Activated naive CD4-positive, alpha-beta T cell treated with anti-CD3 and anti-CD28 coated beads, Interleukin-2, amount 10 ng/mL, durations not matched to agents 7 days and 5 days (primary cell): ENCODE measurements at places on chromosomes 12 and 14.

GRCh38 chr12:29581631-29582030 is 84.1 kb upstream of the OVCH1 start:
- no peak for DNase-seq

DNA sequence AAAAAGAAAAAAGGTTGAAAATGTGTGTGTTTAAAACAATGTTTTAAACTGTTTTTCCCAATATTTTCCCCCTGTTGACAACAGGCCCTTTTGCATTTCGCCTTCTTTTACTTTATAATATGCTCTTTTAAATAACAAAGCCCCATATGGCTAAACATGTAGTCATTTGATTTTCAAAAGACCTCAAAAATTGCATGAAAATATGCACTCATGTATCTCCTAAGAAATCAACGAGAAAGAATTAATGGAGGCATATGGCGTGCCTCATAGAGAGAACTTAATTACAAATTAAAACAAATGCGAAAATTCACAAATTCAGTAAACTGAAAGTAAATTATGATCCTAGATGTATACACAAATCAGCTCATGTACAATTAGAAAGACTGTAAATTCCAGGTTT is 202.6 kb upstream of the FOXN3 start:
- DNase-seq, result no peak

GRCh38 chr12:57727758-57728395 is 10.7 kb downstream of the AGAP2 start:
- no peak for DNase-seq

DNA sequence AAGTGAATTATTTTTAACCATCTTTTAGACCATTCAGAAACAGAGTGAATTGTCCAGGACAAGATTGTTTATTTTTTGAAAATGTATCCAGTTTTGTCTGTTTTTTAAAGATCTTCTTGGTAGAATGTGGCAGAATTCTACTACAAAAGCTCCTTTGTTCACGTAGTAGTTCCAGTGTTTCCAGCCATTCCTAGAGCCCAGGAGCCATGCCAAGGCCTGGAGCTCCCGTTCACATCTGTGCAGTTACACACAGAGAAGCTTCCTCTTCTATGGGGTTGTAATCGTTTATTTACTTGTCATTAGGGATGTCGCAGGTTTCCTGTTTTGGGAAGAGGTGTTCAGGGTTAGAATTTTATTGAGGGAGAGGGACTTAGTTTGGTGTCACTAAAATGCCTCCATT is 409.8 kb downstream of the NPAS3 start:
- DNase-seq, result no peak

DNA sequence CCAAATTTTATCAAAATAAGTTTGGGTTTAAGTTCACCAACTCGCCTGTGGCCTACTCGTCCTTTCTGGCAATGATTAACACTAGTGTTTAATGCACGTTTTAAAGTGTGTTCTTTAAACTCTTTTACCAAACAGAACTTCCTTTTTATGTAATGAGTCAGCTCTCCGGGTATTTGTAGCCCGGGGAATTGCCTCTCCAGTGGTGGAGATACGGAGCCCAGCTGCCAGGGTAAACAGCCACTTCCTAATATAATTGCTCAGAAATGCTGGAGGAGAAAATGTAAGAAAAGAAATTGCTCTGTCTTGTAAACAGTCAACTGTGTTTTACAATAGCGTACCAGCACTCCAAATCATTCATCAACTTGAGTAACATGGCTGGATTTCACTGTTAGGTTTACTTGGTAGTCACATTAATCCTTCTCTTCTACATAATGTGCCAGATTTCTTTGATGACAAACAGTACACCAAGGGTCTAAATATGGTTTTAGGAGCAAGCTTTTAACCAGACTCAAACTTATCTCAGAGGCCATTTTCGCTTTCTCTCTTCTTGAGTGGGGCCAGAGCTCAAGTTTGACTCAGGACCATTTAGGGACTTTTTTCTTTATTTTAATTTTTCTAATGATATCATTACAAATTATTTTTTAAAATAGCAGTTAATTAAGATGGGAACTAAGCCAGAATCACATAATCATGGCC is 101.2 kb upstream of the SLC38A2 start:
- no peak for DNase-seq

DNA sequence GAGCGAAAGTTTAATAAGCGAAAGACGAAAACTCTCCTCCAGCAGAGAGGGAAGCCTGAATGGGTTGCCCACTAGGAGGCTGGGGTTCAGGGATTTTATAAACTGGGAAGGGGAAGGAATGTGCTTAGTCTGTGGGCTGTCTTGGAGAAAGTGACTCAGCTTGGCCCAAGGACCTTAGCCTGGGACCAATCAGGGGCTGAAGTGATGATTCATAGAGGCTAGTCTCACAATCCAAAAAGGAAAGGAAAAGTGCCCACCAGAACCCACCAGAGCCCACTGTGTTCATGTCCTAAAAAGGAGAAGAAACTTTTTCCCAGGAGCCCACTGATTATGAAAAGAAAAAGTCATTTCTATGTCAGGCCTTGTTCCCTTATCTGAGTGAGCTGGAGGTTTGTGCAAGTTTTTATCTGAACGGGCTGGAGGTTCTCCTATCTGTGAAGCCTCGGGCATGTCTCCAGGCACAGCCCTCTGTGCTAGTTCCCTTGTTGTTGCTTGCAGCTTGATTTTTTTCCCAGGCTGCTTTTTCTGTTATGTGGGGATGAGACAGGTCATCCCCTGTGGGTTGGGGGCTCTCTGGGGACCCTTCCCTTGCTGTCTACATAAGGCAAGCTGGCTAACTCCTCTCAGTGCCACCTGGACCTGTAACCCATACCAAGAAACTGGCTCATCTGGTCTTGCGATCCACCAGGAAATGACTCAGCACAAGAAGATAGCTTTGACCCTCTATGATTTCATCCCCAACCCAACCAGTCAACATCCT is 8.3 kb upstream of the GOLGA5 start:
- DNase-seq, result no peak

DNA sequence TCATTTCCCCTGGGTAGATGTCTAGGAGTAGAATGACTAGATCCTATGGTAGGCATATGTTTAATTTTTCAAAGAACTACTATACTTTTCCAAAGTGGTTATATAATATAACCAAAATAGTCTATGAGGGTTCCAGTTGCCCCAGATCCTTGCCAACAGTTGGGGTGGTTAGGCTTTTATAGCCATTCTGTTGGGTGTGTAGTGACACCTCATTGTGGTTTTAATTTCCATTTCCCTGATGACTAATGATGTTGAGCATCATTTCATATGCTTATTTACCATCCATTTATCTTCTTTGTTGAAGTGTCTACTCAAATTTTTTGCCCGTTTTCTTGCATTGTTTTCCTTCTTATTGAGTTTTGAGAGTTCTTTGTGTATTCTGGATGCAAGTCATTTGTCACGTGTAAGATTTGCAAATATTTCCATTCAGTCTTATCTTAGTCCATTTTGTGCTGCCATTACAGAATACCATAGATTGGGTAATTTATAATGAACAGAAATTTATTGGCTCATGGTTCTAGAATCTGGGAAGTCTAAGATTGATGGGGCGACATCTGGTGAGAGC is 4.7 kb downstream of the SYNE2 start:
- DNase-seq, result no peak

GRCh38 chr12:101441461-101442224 is 33.5 kb upstream of the SPIC start:
- DNase-seq, result no peak

GRCh38 chr12:11819643-11820042 is 170.2 kb downstream of the ETV6 start:
- no peak for DNase-seq

DNA sequence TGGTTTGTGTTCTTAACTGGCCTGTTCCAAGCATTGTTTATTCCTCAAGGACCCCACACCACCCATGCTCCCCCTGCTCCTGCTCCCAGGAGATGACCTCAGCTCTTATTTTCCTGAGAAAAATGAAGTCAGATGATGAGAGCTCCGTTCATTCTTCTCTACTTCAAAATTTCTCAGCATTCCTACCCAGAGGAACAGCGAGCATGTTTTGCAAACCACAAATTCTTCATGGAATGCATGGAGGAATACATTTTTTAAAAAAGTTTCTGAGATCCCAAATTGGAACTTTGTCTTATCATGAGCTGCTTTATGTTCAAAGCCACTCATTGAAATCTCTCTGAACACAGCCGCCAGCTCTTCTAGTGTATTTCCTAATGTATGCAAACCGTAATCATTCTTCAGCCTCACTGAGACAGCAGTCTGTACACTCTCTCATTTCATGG is 44.9 kb downstream of the SYNE2 start:
- no peak for DNase-seq

DNA sequence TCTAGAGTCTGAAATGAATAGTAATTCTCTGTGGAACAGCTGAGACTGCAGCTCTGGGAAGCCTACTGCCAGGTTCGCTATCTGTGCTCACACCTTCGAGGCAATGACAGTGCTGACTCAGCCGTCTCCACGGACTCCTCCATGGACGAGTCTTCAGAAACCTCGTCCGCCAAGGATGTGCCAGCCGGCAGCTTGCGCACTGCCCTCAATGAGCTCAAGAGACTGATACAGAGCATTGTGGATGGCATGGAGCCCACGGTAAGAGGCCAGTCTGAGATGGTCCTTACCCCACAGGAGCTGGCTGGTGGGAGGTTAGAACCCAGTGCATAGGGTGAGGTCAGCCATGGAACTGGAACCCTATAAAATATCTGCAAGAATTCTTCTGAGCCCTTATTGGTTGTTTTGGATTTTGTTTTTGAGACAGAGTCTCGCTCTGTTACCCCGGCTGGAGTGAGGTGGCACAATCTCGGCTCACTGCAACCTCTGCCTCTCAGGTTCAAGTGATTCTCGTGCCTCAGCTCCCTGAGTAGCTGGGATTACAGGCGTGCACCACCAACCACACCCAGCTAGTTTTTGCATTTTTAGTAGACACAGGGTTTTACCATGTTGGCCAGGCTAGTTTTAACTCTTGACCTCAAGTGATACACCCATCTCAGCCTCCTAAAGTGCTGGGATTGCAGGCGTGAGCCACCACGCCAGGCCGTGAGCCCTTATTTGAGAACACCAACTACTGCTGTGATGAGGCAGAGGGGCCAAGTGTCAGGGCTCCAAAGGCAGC is 43.9 kb downstream of the RAB35 start:
- DNase-seq, result no peak

GRCh38 chr12:110548678-110549077 is 34.4 kb downstream of the PPTC7 start:
- no peak for DNase-seq

DNA sequence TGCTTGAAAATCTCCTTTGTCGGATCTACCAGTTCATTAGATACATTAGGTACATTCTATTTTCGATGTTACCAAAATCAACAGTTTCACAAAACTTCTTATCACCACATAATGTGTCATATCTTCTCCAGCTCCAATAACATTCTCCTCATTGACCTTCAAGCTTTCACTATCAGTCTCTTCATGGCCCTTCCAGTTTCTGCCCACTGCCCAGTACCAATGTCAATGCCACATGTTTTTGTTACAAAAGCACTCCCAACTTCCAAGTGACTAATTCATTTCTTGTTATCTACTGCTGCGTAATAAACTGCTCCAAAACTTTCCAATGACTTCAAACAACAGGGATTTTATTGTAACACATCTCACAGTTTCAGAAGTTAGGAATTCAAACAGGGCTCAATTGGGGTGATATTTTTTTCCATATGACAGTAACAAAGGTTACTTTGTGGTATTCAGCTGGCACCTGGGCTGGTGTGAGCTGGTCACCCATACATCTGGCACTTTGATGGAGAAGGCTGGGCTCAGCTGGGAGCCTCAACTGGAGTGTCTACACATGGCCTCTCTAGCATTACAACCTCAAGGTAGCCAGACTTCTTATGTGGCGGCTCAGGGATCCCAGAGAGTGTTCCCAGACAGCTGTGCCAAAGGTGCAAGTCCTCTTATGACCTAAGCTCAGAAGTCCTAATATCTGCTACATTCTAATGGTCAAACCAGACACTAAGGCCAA is 6.1 kb downstream of the OR5AU1 start:
- no peak for DNase-seq

GRCh38 chr12:15688202-15688736 is 100.9 kb downstream of the EPS8 start:
- DNase-seq, result no peak

DNA sequence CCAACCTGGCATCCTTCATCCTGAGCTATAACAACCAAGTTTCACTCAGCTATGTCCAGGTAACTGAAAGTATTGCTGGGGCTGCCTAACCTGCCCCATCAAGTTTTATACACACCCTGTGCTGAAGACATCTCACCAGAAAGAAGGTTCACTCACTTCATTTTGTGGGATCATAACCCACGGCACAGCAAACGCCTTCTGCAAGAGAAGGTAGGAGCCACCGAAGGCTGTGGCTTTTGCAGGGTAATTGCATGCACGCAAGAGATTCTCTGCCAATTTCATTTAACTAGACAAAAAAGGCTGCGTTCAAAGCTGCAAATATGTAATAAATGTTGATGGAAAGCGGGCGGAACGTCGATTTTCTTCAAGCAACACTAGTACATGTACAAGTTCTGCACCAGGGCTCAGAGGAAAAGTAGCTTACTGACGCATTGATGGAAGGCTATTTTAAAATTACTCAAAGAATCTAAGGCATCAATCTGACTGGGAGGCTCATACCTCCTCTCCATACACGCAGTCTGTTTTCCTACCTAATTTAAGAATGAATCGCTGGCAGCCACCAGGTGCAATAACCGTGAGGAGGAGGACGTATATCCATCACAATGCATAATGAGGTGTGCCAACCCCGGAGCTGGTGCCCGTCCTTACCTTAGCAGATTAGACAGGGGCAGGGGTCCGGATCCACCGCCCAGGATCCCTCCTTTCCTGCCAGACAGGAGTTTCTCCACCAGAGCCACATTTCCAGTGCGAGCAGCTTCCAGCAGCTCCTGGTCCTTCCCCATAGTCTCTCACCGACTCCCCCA is 1.1 kb downstream of the ANKS1B start:
- DNase-seq, result no peak

DNA sequence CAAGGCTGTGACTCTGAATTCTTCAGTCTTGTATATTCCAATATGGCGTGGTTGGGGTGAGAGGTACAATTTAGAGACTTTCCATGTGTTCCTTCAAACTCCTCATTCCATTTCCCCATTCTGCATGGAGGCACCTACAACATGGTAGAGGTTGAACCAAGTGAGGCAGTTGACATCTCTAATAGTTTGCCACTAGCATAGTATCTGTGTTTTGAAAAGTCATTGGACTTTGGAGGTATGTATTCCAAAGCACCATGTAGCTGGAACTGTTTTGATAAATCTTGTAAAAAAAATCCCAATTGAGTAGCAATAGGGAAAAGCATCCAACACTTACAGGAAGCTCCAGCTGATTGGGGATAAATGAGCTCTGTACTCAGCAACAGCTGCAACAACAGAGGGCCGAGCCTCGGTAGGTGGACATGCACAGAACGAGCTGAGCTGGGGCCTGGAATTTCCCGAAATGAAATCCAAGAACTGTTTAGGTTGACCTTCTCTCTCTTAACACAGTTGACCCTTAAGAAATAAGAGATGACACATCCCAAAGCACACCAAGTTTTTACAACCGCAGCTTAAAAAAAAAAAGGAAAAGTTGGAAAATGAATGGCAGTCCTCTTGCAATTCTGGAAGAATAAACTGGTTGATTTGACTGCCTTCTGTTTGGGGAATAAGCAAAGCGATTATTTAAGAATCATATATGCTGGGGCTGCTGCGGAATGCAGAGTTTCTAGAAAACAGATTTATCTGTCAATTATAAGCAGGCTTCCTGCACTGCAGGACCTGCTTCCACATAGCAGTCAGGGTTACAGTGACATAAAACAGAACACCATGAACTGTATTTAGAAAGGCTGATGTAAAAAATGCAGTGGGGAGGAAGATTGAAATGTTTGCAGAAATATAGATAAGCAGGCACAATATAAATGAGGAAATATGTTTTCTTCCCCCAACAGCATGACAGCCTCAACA is 194.6 kb upstream of the KRR1 start:
- DNase-seq, result no peak

GRCh38 chr14:65002586-65003210 is 16.0 kb downstream of the FNTB start:
- DNase-seq, result no peak

- DNase-seq, result no peak
Observed at GRCh38 chr12:1174659-1175058, 183.6 kb downstream of the ERC1 start.
